ENCODE measurements at places on chromosomes 4 and X.

DNA sequence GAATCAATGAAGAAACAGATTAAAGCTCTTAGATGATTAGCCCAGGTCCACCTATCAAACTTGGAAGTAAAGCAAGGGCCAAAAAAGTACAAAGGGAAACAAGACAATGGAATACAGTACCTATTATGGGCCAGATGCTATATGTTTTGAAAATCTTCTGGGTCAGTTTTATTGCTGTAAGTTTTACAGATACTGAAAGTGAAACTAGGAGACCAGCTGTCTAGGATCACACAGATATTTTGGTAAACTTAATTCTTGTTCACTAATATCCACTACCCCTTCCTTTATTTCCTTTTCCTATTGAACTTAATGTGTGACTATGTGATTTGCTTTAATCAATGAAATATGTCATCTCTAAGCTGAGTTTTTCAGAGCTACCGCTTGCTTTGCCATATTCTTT is 505.4 kb upstream of the PITX2 start:
- DNase-seq = no peak

GRCh38 chr4:40261231-40262076 is 64.6 kb downstream of the RHOH start:
- DNase-seq = no peak

DNA sequence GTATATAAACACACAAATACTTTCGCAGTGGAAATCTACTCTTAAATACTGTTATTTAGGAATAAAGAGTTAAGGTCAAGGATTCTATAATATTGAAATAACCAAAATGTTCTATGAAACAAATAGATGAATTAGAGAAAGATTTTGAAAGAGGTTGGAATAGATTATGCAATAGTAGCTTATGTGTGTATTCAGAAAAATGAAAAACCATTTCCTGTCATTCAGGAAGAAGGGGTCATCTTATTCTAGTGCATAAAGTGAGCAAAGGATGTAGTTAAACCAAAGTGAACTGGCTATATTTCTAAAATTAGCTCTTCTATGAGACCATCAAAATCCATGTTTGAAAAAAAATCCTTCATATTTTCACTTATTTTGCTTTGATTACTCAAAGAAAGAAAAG is 30.0 kb upstream of the MYOZ2 start:
- DNase-seq = no peak

- no peak for DNase-seq
Measured at GRCh38 chr4:6983544-6984142, 59.5 kb upstream of the TADA2B start.

DNA sequence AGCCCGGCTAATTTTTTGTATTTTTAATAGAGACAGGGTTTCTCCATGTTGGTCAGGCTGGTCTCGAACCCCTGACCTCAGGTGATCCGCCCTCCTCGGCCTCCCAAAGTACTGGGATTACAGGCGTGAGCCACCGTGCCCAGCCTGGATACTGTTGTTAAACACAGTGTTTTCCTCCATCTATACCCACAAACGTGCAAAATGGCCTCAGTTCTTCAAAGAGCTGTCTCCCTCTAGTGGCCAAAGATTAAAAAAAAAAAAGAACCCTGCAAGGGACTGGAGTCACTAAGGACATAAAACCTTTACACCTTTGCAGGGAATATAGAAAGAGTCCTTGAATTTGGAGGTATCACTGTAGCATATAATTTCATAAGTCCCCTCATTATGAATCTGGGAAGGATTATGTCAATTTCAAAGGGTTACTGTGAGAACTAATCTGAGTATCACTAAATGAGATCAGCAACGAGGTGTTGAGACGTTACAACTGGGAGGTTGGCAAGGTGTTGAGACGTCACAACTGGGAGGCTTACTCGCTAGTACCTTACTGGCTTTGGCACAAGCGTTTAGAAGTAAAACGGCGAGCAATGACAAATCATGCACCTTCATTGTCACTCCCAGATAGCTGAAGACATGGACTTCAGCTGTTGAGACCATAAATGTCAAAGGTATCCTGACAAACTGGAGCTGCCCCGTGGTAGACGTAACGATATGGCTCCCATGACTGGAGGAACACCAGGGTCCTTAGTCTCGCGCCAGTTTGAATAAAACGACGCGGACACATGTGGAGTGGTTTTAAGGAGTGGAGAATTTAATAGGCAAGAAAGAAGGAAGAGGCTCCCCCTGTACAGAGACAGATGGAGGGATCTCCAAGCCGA is 33.4 kb upstream of the ENPP6 start:
- no peak for DNase-seq

DNA sequence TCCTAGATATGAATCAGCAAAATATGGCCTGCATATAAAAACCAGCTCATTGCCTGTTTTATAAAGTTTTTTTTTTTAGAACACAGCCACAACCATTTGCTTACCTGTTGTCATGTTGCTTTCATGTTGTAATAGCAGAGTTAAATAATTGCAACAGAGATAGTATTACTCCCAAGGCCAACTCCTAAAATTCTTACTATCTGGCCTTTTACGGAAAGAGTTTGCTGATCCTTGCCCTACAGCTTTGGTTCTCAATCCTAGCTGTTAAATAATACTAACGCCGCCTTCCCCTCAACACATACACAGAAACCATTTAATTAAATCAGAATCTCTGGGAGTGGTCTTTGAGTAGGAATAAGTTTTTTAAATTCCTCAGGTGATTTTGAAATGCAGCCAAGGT is 231.3 kb upstream of the TET2 start:
- no peak for DNase-seq

GRCh38 chr4:6467600-6467999 is 4.8 kb downstream of the PPP2R2C start:
- peak; percentile 19 for DNase-seq

- DNase-seq = no peak
Measured at GRCh38 chr4:73707918-73708577, 32.3 kb upstream of the CXCL8 start.

GRCh38 chr4:13921805-13922204 is 294.3 kb upstream of the BOD1L1 start:
- DNase-seq = no peak

DNA sequence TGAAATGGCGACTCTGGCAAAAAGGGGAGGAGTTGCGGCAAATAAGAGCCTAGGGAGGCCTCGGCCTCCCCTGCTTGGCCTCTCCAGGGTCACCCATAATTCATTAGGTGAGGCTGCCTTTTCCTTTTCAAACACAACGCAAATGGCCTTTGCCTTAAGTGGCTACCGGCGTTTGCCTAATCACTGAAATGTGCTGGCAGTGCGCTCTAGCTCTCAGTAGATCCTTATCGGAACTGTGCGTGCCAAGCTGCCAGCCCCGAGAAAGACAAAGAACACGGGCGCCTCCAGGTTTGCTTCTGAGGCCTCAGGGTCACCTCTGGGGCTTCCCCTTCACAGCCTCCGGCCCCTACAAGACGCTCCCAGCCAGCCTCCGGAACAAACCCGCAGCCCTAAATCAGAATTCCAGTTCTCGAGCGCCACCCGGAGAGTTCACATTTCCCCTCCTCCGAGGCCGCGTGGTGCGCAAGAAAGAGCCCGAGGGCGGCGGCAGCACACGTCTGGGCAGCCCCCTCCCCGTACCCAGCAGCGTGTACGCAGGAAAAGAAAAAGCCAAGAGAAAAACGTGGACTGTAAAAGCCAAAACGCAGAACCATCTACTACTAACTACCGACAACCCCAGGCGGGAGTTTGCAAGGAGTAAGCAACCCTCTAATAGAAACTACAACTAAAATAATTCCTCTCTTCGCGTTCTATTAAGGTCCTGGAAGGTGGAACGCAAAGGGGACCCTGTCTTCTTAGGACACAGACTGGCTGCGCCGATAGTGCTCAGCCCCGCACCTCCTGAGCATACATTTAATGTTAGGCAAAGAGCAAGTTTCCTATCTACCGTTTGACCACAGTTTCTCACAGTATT is 76.5 kb upstream of the BCOR start:
- DNase-seq = peak; percentile 63

- no peak for DNase-seq
Measured at GRCh38 chrX:32448320-32448719, 763.0 kb downstream of the DMD start.

DNA sequence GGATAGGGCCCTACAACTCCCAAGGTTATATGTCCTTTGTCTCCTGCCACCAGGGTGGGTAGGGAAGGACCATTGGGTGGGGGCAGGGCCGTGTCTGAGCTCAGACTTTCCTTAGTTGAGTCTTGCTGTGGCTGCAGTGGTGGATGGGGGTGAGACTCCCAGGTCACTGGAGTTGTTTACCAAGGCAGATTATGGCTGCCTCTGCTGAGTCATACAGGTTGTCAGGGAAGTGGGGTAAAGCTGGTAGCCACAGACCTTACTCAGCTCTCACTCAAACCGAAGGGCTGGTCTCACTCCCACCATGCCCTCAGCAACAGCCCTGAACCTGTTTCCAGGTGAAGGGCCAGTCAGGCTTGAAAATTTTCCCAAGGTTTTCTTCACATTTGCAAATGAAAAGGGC is 58.8 kb upstream of the FAAH2 start:
- DNase-seq = no peak

GRCh38 chrX:152989292-152989658 is 4.6 kb downstream of the PNMA5 start:
- DNase-seq = no peak

- DNase-seq = no peak
Measured at GRCh38 chr4:122873146-122873545, 46.5 kb downstream of the FGF2 start.

DNA sequence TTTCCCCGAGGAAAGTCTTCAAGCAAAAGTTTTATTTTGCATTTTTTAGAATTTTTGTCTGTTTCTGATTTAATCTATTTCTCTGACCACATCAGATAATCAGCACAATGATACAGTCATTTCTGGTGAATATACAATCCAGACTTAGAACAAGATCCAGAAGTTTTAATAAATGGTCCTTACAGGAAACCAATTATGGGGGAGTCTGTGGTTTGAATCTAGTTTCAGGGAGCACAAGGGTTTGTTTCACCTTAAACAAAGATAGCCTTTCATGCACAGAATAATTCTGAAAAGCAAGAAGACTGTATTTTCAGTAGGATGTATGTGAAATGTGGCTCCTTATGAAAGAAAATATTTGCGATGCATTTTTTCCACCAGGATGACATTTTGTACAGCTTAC is 158.5 kb upstream of the ARSJ start:
- DNase-seq = no peak

GRCh38 chr4:60259781-60260180 is 940.3 kb upstream of the ADGRL3 start:
- no peak for DNase-seq

DNA sequence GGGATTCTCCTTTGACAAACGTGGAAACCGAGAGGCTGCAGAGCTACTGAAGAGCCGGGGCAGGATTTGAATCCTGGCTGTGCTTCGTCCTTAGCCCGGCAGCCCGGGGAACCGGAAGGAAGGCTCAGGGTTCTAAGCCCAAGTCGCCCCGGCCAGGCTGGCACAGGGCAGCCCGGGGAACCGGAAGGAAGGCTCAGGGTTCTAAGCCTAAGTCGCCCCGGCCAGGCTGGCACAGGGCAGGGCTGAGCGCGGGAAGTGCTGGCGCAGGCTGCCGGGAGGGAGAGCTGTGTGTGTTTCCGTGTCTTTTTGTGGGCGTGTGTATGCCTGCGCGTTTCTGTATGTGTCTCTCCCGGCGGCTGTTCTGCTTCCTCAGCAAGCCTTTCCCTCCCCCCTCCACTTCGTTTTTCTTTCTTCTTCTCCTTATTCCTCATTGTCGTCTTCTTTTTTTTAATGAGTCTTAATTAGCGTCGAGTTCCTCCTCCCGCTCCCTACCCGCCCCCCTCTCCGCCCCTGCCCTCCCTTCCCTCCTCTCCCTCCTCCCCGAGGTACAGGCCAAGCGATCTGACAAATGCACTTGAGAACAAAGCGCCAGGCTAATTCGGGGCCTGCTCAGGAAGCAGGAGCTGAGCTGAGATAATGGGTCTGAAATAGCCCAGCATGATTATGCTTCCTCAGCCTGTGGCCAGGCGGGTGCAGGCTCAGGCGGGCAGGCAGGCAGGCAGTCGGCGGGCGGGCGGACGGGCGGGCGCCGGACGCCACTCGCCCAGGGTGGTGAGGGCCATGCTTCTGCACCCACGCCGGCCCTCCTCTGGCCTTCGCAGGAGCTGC is 65.9 kb downstream of the EFNB1 start:
- no peak for DNase-seq

- no peak for DNase-seq
Measured at GRCh38 chr4:112939901-112940300, 109.6 kb upstream of the ANK2 start.

DNA sequence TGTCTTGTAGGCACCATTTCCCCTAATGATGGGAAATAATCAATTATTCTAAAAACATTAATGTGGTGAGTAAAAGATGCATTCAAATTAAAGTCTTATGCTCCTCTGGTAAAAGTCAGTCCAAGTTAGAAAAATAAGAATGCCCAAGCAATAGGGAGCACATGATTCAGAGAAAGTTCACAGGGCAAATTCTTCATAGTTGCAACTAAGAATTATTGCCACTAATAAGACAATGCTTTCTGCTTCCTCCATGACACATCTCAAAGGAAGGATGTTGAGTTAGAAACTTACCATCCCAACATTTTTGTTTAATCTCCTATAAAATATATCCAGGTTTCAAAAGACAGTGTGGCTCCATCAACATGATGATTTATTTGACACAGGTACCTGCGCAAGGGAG is 26.3 kb downstream of the PHOX2B start:
- DNase-seq = no peak

DNA sequence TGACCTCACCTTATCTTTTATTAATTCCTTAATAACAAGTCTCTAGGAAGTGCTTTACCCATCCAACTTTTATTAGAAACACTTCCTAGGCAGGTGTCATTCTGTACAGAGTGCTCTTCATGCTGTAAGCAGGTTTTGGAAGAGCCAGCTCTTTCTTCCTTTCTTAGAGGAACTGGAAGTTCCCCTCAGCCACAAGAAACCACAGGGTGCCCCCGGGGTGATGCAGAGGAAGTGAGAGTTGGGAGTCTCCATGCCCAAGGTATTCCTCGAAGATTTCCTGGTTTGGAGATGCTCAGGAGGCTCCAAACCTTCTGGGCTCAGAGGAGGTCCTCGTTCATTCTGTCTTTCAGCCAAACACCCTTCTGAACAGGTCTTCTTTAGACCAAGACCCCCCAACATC is 83.8 kb downstream of the EGF start:
- no peak for DNase-seq

GRCh38 chr4:147788791-147789190 is 56.9 kb downstream of the ARHGAP10 start:
- DNase-seq = no peak

GRCh38 chrX:12686331-12686730 is 104.9 kb upstream of the PRPS2 start:
- no peak for DNase-seq

- DNase-seq = no peak
Measured at GRCh38 chrX:138986235-138986634, 274.7 kb upstream of the FGF13 start.
